Mucosa of descending colon (tissue), 3 donors: ENCODE measurements at places on chromosomes 6 and 20.

- no peak for DNase-seq
Observed at GRCh38 chr6:10410207-10411050, 4.4 kb downstream of the TFAP2A start.

- no peak for DNase-seq
Observed at GRCh38 chr6:112947507-112947906, 600.4 kb downstream of the RFPL4B start.

- no peak for DNase-seq
Observed at GRCh38 chr6:29673161-29673560, 7.8 kb downstream of the ZFP57 start.

GRCh38 chr6:36715469-36715868, 17.8 kb downstream of the RAB44 start:
- no peak for DNase-seq
